Fibroblast of lung (primary cell): ENCODE measurements at places on chromosomes 3 and 15.
A peak's percentile ranks its signal among the peaks of the same experiment; 100 is the strongest.

DNA sequence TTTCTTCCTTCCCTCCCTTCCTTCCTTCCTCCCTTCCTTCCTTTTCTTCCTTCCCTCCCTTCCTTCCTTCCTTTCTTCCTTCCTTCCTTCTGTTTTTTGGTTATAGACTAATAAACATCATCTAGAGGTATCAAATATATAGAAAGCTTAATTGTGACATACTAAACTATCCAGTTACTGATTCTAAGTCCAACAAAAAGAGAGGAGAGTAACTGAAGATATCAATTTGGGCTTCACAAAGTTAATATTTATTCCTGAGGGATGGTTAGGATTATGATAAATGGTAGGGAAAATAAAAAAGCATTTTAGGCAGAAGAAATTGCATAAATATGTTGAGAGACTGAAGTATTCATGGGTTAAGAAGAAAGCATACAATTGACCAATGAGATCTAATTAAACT lies 7.8 kb upstream of the CLDN16 start:
- H3K27ac ChIP-seq = no peak overlapping the region
- DNase-seq = no peak
- H3K4me1 ChIP-seq = peaks cover 3% of the 10 kb centered on the region
- no peaks in the 10 kb centered on the region for H3K36me3 ChIP-seq
- no peak overlapping the region for H3K4me3 ChIP-seq

- DNase-seq = peak; percentile 69
- peaks cover 2% of the 10 kb centered on the region for H3K4me1 ChIP-seq
- no peaks in the 10 kb centered on the region for H3K27me3 ChIP-seq
- no peak overlapping the region for H3K4me3 ChIP-seq
Observed at GRCh38 chr3:121786485-121786884, 36.9 kb upstream of the GOLGB1 start.

DNA sequence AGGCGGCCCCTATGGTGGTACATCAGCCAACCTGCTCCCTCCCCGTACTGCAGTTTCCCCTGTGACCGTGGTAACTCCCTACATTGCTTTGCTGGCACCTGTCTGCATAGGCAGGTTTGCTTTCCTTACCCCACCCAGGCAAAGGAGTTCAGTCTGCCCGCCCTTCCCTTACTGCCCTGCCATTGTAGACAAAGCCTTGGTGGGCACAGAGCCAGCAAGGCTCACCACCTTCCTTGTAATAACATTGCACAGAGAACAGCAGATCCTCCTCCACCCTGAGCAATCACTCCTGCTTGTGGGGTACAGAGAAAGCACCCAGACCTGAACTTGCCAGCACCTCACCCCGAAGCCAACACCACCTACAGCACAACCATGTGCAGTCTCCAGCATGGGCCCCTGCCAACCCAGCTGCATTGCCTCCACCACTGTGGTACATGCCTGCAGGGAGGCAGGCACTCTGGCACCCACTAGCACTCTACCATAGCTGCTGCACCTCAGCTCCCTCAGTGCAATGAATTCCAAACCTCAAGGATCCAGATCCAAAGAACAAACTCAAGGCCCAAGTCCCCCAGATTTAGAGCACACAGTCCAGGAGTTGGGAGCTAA lies 192.7 kb upstream of the KCNMB2 start:
- H3K27me3 ChIP-seq = no peaks in the 10 kb centered on the region
- H3K36me3 ChIP-seq = no peaks in the 10 kb centered on the region
- H3K4me1 ChIP-seq = no peaks in the 10 kb centered on the region
- no peak overlapping the region for H3K27ac ChIP-seq
- no peak overlapping the region for H3K4me3 ChIP-seq
- no peak for DNase-seq

GRCh38 chr3:65828706-65829105 lies 210.0 kb downstream of the MAGI1 start:
- no peaks in the 10 kb centered on the region for H3K27me3 ChIP-seq
- no peak overlapping the region for H3K27ac ChIP-seq
- DNase-seq = no peak

DNA sequence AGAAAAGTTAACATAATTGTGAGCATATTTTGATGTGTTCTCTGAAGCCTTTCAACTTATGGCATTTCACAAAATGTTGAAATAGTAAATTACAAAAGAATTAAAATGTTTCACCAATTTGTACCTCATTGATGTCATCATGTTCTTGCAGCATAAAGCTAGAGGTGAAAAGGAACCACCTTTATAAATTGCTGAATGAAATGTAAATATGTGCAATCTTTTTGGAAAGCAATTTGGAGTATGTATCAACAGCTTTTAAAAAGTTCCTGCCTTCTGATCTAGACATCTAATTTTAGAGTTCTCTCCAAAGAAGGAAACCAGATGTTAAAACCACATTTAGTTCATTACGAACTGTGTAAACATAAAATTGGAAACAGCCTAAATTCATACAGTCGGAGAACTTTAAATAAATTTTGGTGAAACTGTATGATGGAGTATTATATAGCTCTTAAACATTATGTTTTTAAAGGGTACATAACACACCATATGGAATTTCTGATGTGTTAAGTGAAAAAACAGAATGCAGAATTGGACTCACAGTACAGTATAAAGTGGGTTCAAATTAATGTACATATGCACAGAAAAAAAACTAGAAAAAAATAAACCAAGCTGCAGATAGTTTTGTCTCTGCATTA lies 311.2 kb upstream of the NAALADL2 start:
- H3K4me1 ChIP-seq = no peaks in the 10 kb centered on the region
- H3K27ac ChIP-seq = no peak overlapping the region
- H3K27me3 ChIP-seq = no peaks in the 10 kb centered on the region
- no peak overlapping the region for H3K4me3 ChIP-seq
- no peaks in the 10 kb centered on the region for H3K36me3 ChIP-seq

GRCh38 chr3:119294696-119295671 lies 801 bp downstream of the ARHGAP31 start:
- no peaks in the 10 kb centered on the region for H3K27me3 ChIP-seq
- peak overlapping the region; percentile 71 for H3K27ac ChIP-seq
- DNase-seq = peak; percentile 61
- peaks cover 4% of the 10 kb centered on the region for H3K4me1 ChIP-seq

DNA sequence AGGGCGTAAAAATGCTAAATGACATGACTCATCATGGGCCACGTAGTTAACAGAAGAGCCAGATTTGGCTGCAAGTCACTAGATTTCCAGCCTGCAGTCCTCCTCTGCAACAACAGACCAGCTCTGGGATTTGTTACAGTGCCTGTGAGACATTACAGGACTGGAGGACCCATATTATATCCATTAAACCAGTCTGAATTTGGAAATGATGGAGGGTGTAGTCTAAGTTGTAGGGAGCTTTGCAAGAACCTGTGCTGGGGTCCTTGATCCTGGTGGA lies 10.8 kb downstream of the ZNF774 start:
- peak overlapping the region; percentile 61 for H3K27ac ChIP-seq
- no peaks in the 10 kb centered on the region for H3K27me3 ChIP-seq
- H3K4me3 ChIP-seq = no peak overlapping the region
- peak; percentile 90 for DNase-seq
- peaks cover 20% of the 10 kb centered on the region for H3K4me1 ChIP-seq

- H3K4me3 ChIP-seq = no peak overlapping the region
- H3K27me3 ChIP-seq = peaks cover 4% of the 10 kb centered on the region
- peak overlapping the region; percentile 28 for H3K27ac ChIP-seq
Observed at GRCh38 chr15:76196269-76197231, 114.7 kb downstream of the ETFA start.

GRCh38 chr3:17065315-17065714 lies 180.6 kb downstream of the PLCL2 start:
- H3K36me3 ChIP-seq = no peaks in the 10 kb centered on the region
- no peak overlapping the region for H3K27ac ChIP-seq
- H3K27me3 ChIP-seq = no peaks in the 10 kb centered on the region
- DNase-seq = no peak
- no peaks in the 10 kb centered on the region for H3K4me1 ChIP-seq
- H3K4me3 ChIP-seq = no peak overlapping the region

DNA sequence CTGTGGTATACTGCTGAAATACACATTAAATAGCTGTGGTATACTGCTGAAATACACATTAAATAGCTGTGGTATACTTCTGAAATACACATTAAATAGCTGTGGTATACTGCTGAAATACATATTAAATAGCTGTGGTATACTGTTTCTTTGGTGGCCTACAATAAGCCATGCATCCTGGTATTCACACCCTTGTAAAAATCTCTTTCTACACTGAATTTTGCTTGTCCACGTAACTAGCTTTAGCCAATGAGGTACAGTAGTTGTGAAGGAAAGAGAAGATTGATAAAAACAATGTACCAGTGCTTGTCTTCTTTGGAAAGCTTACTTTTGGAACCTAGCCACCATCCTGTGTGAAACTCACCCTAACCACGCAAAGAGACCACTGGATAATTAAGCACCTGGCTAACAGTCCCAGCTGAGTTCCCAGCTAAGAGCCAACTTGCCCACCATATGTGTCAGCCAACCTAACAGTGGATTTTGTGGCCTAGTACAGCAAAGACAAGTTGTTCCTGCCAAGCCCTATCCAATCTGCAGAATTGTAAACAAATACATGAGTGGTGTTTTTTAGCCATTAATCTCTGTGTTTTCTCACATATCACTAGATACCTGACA lies 103.4 kb upstream of the MELTF start:
- no peaks in the 10 kb centered on the region for H3K36me3 ChIP-seq
- peak; percentile 53 for DNase-seq
- no peak overlapping the region for H3K27ac ChIP-seq
- no peaks in the 10 kb centered on the region for H3K27me3 ChIP-seq
- no peak overlapping the region for H3K4me3 ChIP-seq

- H3K4me3 ChIP-seq = no peak overlapping the region
- H3K27ac ChIP-seq = no peak overlapping the region
- no peaks in the 10 kb centered on the region for H3K27me3 ChIP-seq
- peaks cover 5% of the 10 kb centered on the region for H3K4me1 ChIP-seq
- DNase-seq = no peak
Observed at GRCh38 chr3:178088963-178089362, 447.3 kb upstream of the KCNMB2 start.

DNA sequence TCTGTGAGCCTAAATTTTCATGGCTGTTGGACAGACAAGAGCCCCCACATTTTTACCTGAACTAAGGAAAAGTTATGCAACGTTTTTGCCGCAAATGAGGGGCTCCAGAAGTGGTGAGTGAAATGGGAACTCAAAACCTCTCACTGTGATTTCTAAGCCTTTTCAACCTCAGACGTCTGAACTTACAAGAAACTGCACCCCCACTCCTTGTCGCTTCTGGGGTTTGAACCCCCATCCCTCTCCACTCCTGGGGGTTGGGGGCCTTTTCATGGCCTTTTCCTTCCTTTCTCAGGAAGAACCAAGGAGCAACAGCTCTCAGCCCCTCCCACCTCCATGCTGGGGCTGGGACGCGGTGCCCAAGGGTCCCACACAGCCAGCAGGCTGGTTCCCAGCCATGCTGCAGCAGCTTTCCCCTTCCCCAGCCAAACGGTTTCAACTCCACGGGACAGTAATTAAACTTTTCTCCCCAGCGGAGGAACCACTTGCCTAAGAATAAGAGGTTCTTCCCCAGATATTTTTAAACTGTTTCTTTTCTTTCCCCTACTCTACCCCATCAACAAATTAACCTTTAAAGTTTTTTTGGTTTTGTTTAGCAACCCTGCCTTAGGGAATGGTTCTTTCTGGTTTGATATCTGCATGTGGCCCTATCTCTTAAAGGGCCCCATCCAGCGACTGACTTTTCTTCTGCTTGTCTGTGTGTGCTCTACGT lies 387.6 kb upstream of the CBLB start:
- H3K27ac ChIP-seq = no peak overlapping the region
- DNase-seq = no peak
- H3K4me1 ChIP-seq = no peaks in the 10 kb centered on the region
- H3K4me3 ChIP-seq = no peak overlapping the region

DNA sequence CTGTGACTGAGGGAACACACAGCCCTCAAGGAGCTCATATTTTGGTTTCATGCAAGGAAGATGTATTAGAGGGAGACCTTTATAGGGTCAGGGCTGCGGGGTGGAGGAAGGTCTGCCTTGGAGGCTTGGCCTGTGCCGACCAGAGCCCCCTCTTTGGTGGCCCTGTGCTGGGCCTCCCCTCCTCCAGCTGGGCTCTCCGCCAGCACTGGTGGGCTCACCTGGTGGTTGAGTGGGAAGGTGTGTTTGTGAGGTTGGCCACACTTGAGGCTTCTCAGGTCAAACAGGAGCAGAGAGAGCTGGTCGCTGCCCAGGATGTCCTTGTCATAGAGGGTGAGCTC lies 2.6 kb downstream of the PLA2G4F start:
- no peak for DNase-seq
- no peak overlapping the region for H3K4me3 ChIP-seq
- H3K4me1 ChIP-seq = peaks cover 2% of the 10 kb centered on the region
- H3K36me3 ChIP-seq = peaks cover under 1% of the 10 kb centered on the region
- no peak overlapping the region for H3K27ac ChIP-seq

DNA sequence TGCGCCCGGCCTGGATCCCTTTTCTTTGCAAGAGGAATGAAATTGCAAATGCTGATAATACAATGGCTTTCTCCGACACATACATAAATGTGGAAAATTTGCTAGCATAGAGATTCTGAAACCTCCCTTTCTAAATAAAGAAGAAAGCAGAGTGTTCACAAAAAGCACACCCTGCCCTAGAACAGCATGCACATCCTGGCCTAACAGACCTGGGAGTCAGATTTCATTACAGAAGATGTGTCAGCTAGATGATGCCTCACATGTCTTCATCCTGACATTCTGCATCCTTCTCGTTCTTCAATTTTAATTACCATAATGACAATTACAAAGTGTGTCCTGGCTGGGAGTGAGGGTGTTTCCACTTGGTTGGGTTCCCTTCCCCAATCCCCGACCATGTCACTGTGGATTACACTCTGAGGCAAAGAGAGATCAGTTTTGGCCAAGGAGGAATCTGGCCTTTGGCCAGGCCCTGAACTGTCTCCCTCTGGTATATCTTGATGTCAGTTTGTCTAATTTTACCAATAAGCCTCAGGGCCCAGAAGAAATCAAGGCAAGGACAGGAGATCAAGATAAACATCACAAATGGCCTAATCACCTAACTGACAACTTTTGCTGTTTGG lies 104.9 kb upstream of the SPATA12 start:
- no peak overlapping the region for H3K27ac ChIP-seq
- no peak overlapping the region for H3K4me3 ChIP-seq
- no peaks in the 10 kb centered on the region for H3K27me3 ChIP-seq
- no peaks in the 10 kb centered on the region for H3K36me3 ChIP-seq

DNA sequence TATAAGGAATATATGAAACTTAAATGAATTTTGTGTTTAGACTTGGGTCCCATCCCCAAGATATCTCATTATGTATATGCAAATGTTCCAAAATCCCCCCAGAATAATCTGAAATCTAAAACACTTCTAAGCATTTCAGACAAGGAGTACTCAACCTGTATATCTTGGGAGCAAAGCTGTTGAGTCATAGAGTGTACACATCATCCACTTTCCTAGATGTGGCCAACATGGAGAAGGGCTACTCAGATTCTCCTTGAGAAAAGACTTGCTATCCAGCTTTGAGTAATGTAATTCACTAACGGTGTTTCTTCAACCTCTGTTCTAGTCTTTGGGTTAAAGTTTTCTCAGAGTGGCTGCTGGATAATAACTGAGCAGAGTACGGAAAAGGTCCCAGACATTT lies 215.5 kb upstream of the POU1F1 start:
- no peaks in the 10 kb centered on the region for H3K27me3 ChIP-seq
- DNase-seq = no peak
- no peaks in the 10 kb centered on the region for H3K4me1 ChIP-seq
- H3K27ac ChIP-seq = no peak overlapping the region
- no peaks in the 10 kb centered on the region for H3K36me3 ChIP-seq
- no peak overlapping the region for H3K4me3 ChIP-seq
